ENCODE measurements at places on chromosomes 4 and X. TPM values are rescaled to one million over a fixed set of nuclear protein-coding genes. Genes with fewer than 3 reads are reported as not detected.

Gene BMPR1B
- polyA plus RNA-seq = 0.07 TPM

Gene CCKAR
- not detected for polyA plus RNA-seq

Gene SUPT20HL2
- not detected for polyA plus RNA-seq

Gene SSX4
- not detected for polyA plus RNA-seq

DNA sequence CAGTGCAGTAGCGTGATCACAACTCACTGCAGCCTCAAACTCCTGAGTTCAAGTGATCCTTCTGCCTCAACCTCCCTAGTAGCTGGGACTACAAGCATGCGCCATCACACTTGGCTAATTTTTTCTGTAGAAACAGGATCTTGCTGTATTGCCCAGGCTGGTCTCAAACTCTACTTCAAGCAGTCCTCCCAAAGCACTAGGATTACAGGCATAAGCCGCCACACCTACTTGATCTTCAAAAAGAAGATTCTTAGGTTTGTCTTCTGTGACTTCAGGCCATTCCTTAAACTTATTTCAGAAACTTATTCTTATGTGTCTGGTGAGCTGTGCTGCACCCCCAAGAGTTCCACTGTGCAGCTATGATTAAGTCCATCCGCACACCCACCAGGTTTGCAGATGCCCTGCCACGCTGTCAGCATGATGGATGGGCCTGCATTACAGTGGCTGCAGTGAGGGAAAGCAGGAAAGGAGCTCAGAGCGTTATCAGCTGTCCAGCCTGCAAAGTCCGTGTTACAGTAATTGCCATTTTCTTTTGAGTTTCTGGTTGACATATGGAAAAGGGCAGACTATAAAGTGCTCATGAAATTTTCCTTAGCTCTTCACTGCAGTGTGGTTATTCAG, 146.6 kb downstream of the AASDH start:
- DNase-seq = no peak

- DNase-seq = no peak
Observed at GRCh38 chr4:144531841-144532240, 114.1 kb upstream of the HHIP start.

- no peak for DNase-seq
Observed at GRCh38 chrX:104660092-104660491, 94.1 kb downstream of the IL1RAPL2 start.

DNA sequence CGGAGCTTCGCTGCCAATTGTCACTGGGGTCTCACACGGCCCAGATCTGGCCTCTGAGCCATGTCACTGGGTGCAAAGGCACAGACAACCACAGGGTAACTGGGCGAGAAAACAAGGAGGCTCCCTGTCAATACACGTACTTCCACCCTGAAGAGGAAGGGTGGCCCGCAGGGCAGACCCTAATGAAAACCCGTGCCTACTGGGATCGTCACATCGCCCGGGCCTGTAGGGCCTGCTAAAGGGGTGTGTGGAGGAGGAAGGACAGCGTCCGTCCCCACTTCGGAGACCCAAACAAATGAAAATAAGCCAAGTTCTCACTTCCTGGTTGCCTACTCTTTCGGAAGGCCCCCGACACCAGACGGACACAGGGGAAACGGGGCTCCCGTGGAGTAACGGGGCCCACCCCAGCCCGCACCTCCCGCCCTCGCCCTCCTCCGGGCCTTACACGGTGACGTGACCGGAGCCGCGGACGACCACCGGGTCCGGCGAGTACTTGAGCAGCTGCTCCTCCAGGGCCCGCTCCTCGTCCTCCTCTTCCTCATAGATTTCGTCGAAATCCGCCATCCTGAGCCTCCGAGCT, 578 bp downstream of the CHIC2 start:
- DNase-seq = no peak

DNA sequence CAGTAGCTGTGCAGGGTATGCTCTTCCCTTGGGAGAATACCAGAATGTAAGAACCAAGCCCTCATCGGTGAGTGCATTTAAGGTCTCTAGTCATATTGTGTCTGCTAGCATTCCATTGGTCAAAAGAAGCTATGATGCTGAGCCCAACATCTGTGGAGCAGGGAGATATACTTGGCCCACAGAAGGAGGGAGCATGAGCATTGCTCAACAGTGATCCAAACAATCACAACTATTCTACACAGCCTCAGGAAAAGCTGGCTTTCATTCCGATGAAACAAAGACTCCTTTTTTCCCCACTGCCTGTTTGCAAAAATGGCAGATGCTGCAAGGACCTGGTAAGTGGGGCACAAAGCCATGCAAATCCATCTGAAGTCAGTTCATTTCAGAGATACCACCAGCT, 80.6 kb upstream of the DHX15 start:
- no peak for DNase-seq

GRCh38 chrX:136397001-136397400, 90.7 kb upstream of the BRS3 start:
- DNase-seq = no peak

GRCh38 chr4:151294833-151295496, 18.0 kb downstream of the PRSS48 start:
- no peak for DNase-seq

Measured in naive thymus-derived CD4-positive, alpha-beta T cell (primary cell).